ENCODE measurements at places on chromosomes 12 and 14. TPM values are rescaled to one million over a fixed set of nuclear protein-coding genes. Genes with fewer than 3 reads are reported as not detected.

DNA sequence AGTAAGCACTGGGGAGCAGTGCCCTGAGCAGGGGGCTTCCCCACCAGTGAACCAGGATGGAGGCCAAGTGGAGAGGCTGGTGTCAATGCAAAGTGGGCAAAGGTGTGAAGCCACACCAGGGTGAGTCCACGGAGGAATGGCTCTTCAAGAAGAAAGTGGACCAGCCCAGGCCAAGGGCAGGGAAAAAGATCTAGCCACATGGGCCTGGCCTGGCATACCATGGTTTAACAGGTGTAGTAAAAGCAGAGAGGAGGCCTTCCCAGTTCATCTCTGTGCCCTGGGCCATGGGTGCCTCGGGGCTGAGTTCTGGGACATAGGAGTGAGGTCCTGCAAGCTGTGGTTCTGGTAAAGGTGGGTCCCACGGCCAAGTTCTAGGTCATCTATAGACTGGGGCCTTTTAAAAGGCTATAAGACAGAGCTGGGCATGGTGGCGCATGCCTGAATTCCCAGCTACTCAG lies 153.4 kb downstream of the DPF3 start:
- DNase-seq: peak; percentile 32

GRCh38 chr12:104054681-104055346 lies 4.8 kb upstream of the GLT8D2 start:
- no peak for DNase-seq

GRCh38 chr14:40629144-40629543 lies 977.5 kb upstream of the LRFN5 start:
- DNase-seq: no peak

The SMIM41 gene
- total RNA-seq: 0.78 TPM

The FSCB gene
- 0.49 TPM for total RNA-seq

Measured in ureter (tissue), 1 donor.